CD4-positive, alpha-beta T cell treated with Interleukin-15 for 4 hours (primary cell): ENCODE measurements at places on chromosomes 4 and X.

- peak; percentile 10 for DNase-seq
Observed at GRCh38 chrX:74492720-74493201, 71.5 kb downstream of the SLC16A2 start.

GRCh38 chrX:40685362-40685918, 38.1 kb upstream of the CXorf38 start:
- no peak for DNase-seq

DNA sequence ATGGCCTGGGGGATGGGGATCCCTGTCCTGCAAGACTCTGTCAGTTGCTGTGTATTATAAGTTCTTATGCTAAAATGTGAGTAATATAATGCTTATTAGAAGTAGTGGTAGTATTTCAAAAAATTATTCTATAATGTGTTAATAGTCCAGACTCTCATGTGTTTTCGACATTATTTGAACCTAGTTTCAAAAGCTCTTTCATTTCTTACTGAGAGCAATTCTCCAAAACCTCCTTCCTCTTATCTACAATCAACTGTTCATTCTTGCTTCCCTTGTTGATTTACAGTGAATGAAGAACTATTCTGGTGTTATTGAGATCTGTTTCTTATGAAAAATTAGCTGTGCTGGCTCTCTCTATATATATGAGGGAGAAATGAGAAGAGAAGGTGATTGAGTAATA, 32.9 kb upstream of the PTPN13 start:
- no peak for DNase-seq

- DNase-seq, result no peak
Observed at GRCh38 chr4:118774989-118775388, 60.9 kb downstream of the SEC24D start.

DNA sequence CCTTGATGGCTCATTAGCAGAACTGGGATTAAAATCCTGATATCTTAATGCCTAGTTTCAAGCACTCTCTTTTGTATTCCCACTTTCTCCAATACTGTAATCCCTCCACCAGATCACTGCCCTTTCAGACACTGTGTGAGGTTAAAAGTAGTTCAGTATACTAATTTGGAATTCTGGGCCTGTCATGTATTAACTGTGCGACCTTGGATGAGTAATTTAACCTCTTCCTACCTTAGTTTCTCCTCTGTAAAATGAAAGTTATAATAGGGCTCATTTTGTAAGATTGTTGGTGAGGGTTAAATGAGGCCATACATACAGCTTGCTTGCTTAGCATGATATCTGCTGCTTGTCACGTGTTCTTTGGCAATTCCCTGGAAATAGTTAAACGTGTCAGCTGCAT, 207.3 kb upstream of the HS3ST1 start:
- no peak for DNase-seq

GRCh38 chr4:68433582-68433981, 13.7 kb upstream of the TMPRSS11E start:
- no peak for DNase-seq

GRCh38 chrX:9279234-9279544, 185.7 kb upstream of the TBL1X start:
- DNase-seq, result peak; percentile 3

DNA sequence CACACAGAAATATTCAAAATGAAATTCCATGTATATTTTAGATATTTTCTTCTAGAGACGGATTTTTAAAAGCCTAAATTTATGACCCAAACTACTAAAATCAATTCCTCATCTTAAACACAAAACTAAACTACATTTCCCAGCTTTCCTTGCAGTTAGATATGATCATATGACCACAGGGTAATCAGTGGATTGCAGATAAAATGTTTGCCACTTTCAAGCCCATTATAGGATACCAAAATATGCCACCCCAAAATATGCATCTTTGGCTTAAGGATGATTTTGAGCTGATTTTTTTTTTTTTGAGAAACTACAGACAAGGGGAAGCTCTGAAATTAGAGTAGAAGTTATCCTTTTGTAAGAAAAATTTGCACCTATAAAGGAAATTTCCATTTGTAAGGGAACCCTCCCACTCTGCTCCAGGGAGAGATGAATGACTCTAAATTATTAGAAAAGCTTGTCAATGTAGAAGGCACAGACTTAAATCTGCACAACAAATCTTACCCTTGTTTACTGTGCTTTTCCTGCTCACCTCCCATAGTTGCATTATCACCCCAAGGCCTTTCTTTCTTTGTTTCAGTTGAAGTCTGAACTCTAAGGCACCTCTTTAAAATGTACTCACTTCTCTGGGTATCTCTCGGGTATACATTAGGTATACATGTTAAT, 503.0 kb downstream of the PDHA2 start:
- DNase-seq, result no peak

GRCh38 chrX:126723881-126724280, 95.6 kb upstream of the PRR32 start:
- DNase-seq, result no peak

DNA sequence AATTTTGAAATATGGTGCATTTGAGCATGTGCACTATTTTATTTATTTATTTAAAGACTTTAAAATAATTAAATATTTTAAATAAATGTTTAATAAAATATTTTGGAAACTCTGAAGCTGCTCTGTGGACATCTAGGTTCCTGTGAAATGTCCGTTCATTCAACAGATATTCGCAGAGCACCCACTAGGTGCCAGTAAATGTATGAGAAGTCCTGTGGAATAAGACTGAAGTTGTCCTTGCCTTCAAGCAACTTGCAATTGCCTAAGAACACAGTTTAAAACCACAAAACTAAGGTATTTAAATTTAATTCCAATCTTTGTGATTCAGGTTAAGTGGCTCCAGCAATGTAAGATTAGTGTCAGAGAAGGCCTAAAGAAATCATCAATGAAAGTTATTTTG, 306.7 kb downstream of the GBA3 start:
- no peak for DNase-seq

DNA sequence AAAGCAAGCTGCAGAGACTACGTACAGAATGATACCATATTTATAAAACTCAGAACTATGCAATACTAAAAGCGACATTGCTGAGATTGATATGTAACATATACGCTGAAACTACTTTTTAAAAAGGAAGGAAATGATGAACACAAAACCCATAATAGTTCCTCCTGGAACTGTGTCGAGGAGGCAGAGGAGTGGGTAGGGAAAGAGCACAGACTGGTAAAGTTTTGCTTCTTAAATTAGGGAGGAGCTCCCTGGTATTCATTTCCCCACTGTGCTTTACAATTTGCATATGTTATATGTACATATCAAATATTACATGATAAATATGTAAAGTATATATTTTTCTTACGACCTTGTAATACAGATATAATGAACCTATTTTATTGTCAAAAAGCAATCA, 13.9 kb downstream of the UFSP2 start:
- no peak for DNase-seq

- no peak for DNase-seq
Observed at GRCh38 chrX:44054863-44055601, 81.8 kb upstream of the NDP start.

DNA sequence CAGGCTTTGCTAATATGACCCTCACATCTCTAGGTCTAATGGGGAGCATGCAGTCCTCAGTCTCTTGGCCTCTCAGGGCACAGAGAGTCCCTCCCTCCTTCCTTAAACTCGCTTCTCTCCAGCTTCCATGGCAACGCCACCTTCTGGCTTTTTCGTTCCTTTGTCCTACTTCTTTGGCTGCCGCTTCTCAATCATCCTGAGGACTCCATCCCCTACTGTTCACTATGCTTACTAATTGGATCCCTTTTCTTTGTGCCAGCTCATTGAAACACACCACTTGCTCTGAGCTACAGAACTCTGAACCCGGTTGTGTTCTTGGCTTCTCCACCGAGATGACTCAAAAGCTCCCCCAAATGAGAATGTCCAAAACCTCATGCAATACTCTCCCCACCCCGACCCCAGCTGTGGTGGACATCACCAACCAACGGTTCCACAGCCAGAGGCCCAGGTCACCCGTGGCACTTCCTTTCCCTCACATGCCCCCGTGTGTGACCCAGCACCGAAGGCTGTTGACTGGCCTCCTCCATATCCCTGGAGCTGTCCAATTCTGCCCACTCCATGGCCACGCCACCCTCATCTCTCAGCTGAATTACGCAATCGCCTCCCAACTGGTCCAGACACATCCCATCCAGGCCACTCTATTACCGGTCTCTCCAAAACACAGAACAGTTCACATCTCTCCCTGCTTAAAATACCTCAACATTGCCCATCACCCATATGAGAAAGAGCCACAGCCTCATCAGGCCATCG, 34.7 kb downstream of the CRMP1 start:
- no peak for DNase-seq

GRCh38 chrX:72395237-72395636, 89.5 kb upstream of the CITED1 start:
- DNase-seq, result no peak

GRCh38 chr4:136812100-136812880, 720.0 kb downstream of the PCDH18 start:
- DNase-seq, result no peak

DNA sequence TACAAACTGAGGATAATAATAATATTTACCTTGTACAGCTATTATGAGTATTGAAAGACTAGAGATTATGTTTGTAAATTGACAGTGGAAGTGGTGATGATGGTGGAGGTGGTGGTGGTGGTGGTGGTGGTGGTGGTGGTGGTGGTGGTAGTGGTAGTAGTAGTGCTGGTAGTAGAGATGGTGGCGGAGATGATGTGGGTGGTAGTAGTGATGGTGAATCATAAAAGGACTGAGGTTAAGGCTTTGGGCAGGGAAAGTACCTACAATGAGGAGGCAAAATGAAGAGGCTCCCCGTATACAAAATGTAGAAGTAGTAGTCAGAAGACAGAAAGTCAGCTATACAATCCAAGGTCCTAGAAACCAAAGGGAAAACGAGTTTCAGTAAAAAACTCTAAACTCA, 214.1 kb downstream of the BCOR start:
- peak; percentile 31 for DNase-seq

DNA sequence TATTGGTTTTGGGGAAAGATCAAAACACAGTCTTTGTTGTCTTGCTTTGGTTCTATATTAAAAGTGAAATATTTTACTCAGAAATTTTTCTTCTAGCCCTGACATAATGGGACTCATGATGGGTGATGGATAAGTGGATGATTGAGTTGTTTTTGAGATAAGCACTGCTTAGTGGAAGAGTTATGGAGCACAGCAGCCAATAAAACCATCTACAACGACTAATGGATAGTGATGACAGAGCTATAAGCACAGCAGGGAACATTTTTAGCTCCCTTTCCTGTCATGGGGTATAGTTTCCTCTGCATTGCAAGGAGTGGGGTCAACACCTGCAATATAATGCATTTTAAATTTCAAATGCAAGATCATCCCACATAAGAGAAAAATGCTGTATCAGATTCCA, 812.4 kb downstream of the STPG2 start:
- no peak for DNase-seq

- no peak for DNase-seq
Observed at GRCh38 chr4:27908356-27908755, 1047.7 kb downstream of the STIM2 start.

DNA sequence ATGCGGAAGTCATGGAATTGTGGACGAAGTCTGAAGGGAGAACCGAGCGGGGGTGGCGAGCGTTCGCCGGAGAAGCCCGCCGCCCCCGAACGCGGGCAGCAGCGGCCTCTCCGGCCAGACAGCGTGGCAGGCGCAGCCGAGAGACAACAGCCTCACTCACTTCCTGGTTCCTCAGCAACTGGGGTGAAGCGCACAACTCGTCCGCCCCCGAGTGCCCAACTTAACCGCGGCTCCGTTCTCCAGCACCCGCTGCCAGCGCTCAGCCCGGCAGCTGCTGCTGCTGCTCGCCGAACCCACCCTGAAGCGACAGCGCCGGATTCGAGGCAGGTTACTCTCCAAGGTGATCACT, 68.0 kb downstream of the NOCT start:
- no peak for DNase-seq

DNA sequence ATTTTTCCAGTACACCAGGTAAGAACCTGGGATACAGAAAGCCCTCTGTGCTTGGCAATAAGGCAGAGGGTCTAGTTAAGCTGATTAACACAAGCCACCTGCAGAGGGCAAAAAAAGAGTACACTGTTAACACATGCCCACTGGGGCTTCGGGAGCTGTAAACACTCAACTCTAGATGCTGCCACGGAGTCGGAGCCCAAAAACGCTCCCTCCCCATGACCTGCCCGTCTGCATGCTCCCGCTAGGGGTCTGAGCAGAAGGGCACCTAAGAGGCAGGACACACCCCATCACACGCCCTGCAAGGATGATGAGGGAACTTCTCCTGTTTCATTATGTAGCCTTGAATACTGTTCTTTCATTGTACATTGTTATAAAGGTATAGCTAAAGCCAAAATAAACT, 715.6 kb upstream of the AADAT start:
- DNase-seq, result no peak

GRCh38 chr4:140740422-140740821, 15.8 kb downstream of the TBC1D9 start:
- no peak for DNase-seq

DNA sequence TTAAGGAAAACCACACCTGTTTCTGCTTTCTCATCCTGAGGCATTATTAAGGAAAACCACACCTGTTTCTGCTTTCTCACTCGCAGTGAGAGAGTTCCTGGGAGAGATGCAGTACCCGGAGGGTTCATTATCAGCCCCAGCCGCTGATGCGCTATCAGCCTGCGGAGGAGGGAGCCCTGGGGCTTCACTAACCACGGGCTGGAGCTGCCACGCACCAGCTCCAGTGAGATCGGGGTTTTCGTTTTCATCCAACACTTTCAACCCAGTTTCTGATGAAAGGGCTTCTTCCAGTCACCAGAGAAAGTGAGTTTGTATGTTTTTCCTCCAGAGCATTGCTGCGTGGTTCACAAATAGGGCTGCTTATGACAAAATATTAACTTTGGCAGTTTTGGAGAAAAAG, 93.2 kb upstream of the PRKX start:
- DNase-seq, result no peak

- no peak for DNase-seq
Observed at GRCh38 chr4:73908965-73909364, 39.8 kb downstream of the CXCL1 start.

- DNase-seq, result no peak
Observed at GRCh38 chr4:122783301-122784215, 43.1 kb upstream of the FGF2 start.

- DNase-seq, result no peak
Observed at GRCh38 chr4:41933997-41934503, 1.2 kb upstream of the TMEM33 start.

GRCh38 chr4:152513078-152513477, 22.8 kb downstream of the FBXW7 start:
- no peak for DNase-seq

- DNase-seq, result no peak
Observed at GRCh38 chrX:9582956-9583355, 118.1 kb downstream of the TBL1X start.

GRCh38 chrX:134684956-134685355, 26.7 kb upstream of the PLAC1 start:
- DNase-seq, result no peak

- DNase-seq, result no peak
Observed at GRCh38 chr4:40185830-40186664, 10.8 kb upstream of the RHOH start.

GRCh38 chr4:98638661-98639060, 19.8 kb downstream of the TSPAN5 start:
- DNase-seq, result no peak

DNA sequence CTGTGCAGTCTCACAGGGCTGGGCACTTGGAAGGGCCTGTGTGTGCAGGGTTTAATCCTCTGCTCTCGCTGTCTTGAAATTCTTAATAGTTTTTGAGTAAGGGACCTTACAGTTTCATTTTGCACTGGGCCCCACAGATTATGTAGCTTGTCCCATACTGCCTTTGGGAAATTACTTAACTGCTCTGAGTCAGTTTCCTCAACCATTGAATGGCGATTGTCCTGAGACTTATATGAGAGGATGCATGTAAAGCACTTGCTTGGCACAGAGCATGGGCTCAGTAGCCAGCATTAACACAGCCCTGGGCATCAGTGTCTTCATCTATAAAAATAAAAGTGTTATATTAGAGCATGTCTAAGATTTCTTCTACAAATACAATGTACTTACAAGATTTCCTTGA, 55.8 kb downstream of the CLCN5 start:
- DNase-seq, result no peak
